ENCODE measurements at places on chromosomes 7 and 10. TPM values are rescaled to one million over a fixed set of nuclear protein-coding genes. Genes with fewer than 3 reads are reported as not detected.

The FEZF1 gene
- total RNA-seq, result not detected

The SRRM3 gene
- 0.53 TPM for total RNA-seq

The ATOH7 gene
- not detected for total RNA-seq

The NCF1 gene
- not detected for total RNA-seq

The PTEN gene
- total RNA-seq, result 77.5 TPM

The LRRD1 gene
- total RNA-seq, result not detected

The GRID2IP gene
- 0.04 TPM for total RNA-seq
